ENCODE measurements at places on chromosomes 5 and 9.

DNA sequence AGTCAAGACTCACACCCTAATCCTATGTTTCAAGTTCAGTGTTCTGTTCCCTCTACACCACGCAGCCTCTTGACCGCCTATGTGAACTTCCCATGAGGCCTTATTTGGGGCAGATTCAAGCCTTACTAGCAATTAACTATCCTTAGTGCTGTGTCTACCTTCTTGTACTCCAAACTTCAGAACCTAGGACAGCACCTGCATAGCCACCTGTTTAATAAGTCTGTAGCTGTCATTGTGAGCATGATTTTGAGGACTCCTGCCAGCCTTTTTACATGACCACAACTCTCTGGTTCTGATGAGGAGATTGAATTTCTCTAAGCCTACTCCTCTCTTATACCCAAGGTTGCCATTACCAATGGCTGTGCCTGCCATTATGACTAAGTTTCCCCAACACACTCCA lies 50.8 kb upstream of the PCSK1 start:
- DNase-seq = no peak

GRCh38 chr5:129803403-129803802 lies 55.5 kb downstream of the MINAR2 start:
- no peak for DNase-seq

DNA sequence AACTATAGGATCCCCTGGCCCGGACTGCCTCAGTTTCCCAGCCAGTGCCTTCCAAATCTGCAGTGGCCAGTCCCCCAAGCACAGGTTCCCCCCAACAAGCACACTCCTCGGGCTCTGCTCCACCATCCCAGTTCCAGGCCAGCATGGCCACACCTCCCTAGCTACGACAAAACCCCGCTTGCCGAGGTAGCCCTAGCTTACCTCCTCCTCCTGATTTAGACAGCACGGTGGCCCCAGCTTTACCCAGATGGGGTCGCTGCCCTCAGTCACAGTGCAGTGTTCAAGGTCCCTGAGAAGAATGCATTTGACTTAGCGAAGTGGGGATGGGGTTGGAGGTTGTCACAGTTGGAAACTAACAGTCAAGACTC lies 40.8 kb upstream of the GARNL3 start:
- peak; percentile 12 for DNase-seq

GRCh38 chr9:110877374-110877773 lies 160.9 kb downstream of the LPAR1 start:
- DNase-seq = no peak

DNA sequence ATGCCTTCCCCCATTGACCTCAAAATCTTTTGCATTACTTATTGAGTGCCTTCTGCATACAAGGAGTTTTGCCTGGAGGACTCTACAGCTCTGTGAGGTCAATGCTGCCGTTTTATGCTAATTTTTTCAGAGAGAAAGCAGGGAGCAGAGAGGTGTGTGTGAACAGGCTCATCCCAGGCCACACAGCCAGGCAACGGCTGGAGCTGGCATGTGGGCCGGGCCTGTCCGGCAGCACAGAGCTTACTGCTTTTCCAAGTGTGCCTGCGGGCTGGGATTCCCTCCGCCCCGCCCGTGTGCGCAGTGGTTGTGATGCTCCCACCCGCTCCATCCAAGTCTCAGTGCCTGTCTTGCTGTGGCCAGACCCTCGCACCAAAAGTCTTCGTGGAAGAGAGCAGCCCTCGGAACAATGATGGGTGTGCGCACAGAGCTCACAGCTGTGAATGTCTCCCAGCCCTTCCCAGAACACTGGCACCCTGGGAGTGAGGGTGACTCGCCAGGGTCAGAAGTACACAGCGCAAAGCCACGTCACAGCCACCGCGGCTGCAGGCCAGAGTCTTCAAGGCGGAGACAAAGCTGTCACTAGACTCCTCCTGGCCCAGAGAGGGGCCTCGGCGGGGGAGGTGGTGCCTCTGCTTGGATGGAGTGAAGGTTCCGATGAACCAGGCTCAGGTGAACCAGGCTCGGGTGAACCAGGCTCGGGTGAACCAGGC lies 82.8 kb downstream of the COL5A1 start:
- DNase-seq = no peak

GRCh38 chr9:76692458-76693129 lies 71.6 kb upstream of the PCA3 start:
- no peak for DNase-seq

All from stimulated activated CD4-positive, alpha-beta T cell treated with anti-CD3 and anti-CD28 coated beads, Interleukin-4, amount 100 ng/mL, for 1 hour (primary cell).